ENCODE measurements at places on chromosomes 1 and 21.

DNA sequence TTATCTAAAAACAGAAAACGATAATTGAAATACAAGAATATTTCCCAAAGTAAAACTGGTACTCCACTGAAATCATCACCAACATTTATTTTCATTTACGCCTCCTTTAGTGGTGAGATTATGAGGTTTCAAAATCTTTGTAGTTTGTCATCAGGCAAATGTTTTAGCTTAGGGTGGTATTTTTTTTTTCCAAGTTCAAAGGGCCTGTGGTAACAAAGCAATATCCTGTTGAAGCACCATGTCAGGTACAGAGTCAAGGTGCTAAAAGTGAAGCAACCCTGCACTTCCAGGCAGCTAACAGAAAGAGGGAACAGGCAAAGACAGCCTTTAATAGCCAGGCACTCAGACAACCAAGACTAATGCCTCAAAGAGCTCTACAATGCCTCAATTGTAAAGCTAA is 89.2 kb downstream of the JAK1 start:
- DNase-seq: no peak

- no peak for DNase-seq
Observed at GRCh38 chr1:201183753-201184152, 6.9 kb upstream of the IGFN1 start.

- DNase-seq: no peak
Observed at GRCh38 chr1:236753516-236753915, 41.6 kb upstream of the MTR start.

DNA sequence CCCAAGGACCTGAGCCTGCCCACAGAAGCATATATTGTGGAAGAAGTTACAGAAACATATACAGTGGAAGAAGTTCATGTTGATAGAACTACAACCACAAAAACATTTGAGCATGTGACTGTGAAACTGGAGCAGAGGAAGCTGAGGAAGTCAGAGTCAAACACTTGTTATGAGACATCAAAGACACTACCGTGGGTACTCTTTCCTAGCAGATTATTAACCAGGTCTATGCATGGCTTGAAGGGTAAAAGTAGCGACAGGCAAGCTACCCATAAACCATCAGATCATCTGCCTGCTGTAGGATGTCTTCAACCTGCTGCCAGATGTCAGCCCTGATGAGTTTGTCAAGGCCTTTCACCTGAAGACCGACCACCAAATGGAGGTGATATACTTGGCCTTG is 35.8 kb downstream of the IVNS1ABP start:
- DNase-seq: no peak

GRCh38 chr1:88885933-88886332 is 5.4 kb downstream of the GTF2B start:
- DNase-seq: no peak
